ENCODE measurements at places on chromosomes 13 and 19. TPM values are rescaled to one million over a fixed set of nuclear protein-coding genes. Genes with fewer than 3 reads are reported as not detected.

DNA sequence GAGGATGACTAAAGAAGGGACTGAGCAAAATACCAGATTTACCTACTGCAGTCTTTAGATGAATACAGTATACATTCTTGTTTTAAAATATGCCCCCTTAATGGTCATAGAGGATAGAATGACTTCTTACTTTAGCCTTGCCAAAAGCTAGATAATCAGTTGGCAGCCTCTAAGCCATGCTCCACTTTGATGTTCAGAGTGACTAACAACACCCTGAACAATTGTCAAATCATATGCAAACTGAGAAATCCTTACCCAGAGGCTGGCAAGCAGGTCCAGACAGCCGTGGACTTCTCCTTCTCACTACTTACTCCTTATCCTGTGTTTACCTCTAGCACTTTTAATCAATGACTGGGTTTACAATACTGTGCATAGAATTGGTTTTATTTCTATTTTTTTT lies 23.6 kb upstream of the PHF11 start:
- DNase-seq = no peak

GRCh38 chr19:17069193-17069592 lies 6.1 kb downstream of the HAUS8 start:
- no peak for DNase-seq

The PRODH2 gene
- total RNA-seq = not detected

The PSPN gene
- 2.6 TPM for total RNA-seq

The DIAPH3 gene
- total RNA-seq = 24.9 TPM

Measured in activated CD8-positive, alpha-beta memory T cell treated with anti-CD3 and anti-CD28 coated beads, Interleukin-2, amount 10 ng/mL, durations not matched to agents 7 days and 5 days (primary cell).